Astrocyte (in vitro differentiated cells and primary cell): ENCODE measurements at places on chromosomes 2 and 18. TPM values are rescaled to one million over a fixed set of nuclear protein-coding genes. Genes with fewer than 3 reads are reported as not detected.

TWIST2 gene
- total RNA-seq, result 2.5 and 3.2 TPM in 2 replicates

MAP3K19 gene
- not detected in 2 replicates for total RNA-seq

EFHD1 gene
- 15.7 and 18.8 TPM in 2 replicates for total RNA-seq

KCNK3 gene
- 1.9 and 2.3 TPM in 2 replicates for total RNA-seq

CHRND gene
- total RNA-seq, result not detected in 2 replicates
